ENCODE measurements at places on chromosomes 3 and 15.

- no peak for DNase-seq
Measured at GRCh38 chr3:151074256-151074655, 11.2 kb upstream of the MED12L start.

DNA sequence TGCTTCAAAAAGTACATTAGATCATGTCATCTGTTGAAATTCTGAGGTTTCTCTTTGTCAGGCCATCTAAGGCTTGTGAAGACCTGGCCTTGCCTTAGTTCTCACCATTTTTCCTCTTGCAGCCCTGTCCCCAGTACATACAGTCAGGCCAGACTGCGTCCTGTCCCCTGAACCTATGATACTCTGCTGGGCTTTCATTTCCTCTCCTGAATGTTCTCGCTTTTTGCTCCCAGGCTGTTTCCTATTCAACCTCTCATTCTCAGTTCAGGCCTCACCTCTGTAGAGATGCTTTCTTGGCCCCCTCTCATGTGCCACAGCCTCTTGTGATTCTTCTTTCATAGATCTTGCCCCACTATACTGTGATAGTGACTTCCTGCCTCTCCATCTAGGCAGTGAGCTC lies 648.8 kb upstream of the KCNMB2 start:
- no peak for DNase-seq

GRCh38 chr3:66403323-66403990 lies 97.4 kb downstream of the LRIG1 start:
- no peak for DNase-seq

- no peak for DNase-seq
Measured at GRCh38 chr15:58684036-58684710, 65.3 kb downstream of the ADAM10 start.

GRCh38 chr15:74426404-74427281 lies 7.1 kb downstream of the SEMA7A start:
- no peak for DNase-seq
